Activated naive CD8-positive, alpha-beta T cell treated with anti-CD3 and anti-CD28 coated beads for 36 hours (primary cell): ENCODE measurements at places on chromosomes 3 and 15.
A peak's percentile ranks its signal among the peaks of the same experiment; 100 is the strongest.

DNA sequence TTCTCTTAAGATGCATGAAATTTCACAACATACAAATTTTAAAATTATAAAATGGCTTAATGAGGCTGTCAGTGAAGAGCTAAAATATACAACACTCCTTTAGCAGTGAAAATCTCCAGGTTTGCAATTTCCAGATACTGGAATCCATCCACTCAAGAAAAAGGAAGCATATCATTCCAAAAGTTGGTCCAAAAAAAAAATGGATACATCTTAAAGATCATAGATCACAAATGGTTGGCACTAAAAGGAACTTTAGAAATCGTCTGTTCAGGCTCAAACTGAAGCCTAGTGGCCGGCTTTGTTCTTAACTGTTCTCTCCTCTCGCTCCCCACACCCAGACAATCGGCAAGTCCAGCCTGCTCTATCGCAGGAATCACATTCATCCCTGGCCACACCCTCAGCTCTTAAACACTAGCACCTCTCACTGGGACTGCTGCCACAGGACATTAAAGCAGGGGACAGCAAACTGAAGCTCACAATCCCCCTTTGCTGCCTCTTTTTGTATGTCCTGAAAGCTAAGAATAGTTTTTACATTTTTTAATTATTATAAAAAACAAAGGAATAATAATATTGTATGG lies 130.3 kb upstream of the CDIN1 start:
- DNase-seq = no peak

GRCh38 chr3:195896361-195897080 lies 11.8 kb downstream of the TNK2 start:
- no peak for DNase-seq

DNA sequence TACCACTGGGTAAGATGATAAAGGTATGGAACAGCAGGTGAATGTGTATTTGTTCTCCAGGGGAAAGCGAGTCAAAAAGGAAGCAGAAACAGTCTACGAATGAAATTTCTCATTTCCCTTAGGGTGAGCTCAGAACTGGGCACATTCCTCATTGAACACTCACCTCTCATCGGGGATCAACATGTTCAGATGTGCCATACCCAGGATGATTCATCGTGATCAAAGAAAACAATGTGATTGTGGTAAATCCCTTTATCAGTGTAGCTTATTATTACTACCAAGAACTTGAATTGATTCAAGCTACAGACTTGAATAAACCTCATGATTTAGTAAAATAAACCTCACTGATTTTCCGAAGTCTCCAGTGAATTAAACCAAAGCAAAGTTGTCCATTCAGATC lies 72.1 kb downstream of the GJD2 start:
- no peak for DNase-seq

GRCh38 chr3:46006238-46007032 lies 10.8 kb upstream of the FYCO1 start:
- no peak for DNase-seq

- DNase-seq = peak; percentile 54
Measured at GRCh38 chr3:32569540-32570420, 878 bp downstream of the DYNC1LI1 start.

- no peak for DNase-seq
Measured at GRCh38 chr3:22714749-22715148, 488.4 kb upstream of the UBE2E2 start.

GRCh38 chr15:41423979-41424659 lies 7.2 kb downstream of the RTF1 start:
- no peak for DNase-seq

- DNase-seq = no peak
Measured at GRCh38 chr3:184003187-184003967, 14.3 kb downstream of the ABCC5 start.

GRCh38 chr15:89184357-89184756 lies 37.0 kb downstream of the RLBP1 start:
- DNase-seq = no peak

DNA sequence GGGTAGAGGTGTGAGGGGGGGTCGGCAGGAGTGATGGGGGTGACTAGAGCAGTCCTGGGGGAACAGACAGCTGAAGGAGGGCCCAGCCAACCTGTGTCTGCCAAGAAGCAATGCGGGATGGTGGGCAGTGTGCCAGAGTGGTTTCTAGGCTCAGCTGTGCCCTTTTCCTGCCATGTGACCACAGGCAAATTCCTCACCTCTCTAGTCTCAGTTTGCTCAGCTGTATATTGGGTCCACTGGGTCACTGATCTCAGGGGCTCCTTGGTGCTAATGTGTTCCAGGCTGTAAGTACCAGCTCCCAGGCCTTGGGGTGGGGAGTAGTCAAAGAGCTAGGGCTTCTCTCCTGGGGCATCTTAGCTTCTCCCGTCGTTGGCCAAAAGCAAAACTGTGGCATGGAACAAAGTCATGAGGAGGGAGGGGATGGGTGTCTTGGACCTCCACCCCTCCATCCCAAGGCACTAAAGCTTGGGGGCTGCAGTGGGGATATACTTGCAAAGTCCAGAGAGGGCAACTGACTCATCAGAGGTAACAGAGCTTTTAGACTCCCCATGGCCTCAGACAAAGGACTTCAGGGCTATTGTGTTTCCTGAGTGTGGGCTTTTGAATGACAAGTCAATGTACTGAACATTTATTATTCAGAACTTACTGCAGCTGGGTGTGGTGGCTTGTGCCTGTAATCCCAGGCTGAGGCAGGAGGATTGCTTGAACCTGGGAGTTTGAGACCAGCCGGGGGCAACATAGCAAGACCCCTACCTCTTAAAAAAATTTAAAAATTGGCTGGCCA lies 20.9 kb downstream of the SMAD6 start:
- no peak for DNase-seq

DNA sequence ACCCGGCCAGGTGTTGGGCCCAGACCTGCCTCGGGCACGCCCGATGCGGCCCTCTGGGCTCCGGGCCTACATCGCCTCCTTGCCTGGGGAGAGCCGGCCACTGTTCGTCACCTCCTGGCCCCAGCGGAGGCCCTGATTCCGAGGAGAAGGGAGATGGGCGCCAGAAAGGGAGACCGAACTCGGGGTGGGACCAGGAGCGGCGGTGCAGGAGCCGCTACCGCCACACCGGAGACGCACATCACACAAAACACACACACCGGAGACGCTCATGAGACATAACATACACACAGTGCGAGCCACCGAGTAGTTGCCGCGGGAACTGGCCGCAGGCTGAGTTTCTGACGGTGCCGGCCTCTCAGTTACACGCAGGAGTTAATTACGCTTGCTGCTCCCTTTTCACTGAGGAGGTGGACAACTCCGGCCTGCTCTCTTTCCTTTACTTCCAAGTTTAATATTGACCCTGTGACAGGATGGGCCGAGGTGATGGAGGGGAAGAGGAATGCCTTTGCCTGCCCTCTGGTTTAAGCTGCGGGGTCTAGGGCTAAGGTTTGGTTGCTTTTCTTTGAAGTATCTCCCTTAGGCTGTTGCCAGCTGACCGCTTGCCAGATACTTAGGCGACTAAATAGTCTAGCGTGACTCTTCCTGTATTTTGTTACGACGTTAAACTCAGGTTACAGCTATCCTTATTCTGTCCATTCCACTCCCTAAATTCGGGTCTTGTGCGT lies 570 bp downstream of the PCNP start:
- DNase-seq = no peak

- DNase-seq = no peak
Measured at GRCh38 chr3:124276539-124277143, 284.7 kb upstream of the ROPN1 start.

DNA sequence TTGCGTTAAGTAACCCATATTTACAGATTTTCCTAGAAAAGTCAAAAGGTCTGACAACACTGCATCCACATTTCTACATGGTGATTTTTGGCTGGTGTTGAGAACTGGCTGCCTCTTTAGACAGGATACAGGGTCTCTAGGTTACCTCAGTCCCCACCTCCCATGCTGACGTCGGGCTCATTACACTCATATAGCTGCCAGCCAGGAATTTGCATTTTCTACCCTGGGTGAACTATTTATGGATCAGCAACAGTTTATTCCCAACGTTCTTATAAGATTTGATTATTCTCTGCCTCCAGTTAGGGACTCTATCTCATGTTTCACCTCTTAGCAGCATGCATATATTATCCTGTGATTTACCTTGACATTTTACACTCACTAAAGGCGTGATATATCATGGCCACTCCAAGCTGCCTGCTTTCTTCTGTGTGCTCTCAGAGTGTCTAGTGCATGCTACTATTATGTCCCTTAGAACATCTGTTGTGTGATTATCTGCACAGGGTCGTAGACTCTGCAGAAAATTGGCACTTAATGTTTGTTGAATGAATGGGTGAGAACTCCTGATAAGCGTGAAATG lies 49.0 kb downstream of the CLDN11 start:
- DNase-seq = no peak

DNA sequence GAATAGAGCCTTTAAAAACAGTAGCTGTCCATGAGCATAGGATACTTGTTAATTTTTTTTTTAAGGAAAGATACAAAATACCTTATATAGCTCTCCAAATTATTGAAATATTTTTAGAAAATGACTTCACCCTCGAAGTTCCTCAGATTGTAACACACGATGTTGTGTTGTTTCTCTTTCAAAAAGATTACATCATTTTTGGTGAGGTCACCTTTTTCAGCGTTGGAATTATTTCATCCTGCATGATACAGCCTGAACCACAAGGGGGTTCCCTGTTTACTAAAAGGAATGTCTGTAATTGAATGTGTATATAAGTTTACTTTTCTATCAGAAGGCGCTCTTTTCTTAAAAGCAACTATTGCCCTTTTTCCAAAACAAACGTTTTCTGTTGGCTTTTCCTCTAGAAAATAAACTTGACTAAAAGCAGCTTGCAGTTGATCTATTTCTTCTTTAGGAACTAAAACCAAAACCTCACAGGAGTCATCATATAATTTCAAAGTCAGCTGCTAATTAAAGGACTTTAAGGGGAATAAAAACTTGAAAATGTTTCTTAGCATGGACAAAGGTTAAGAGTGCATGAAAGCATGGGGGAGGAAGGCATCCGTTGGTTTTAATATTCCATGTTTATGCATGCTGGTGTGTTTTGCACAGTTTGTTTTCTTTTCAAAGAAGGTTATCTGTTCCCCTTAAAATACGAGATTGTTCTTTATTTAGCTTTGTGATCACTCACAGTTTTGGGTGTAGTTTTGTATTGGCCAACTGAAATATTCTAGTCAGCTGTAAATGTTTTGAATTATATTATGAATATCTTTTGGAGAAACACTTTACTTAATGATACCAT lies 29.4 kb downstream of the LYSMD4 start:
- no peak for DNase-seq
